ENCODE measurements at places on chromosomes 7 and 10. TPM values are rescaled to one million over a fixed set of nuclear protein-coding genes. Genes with fewer than 3 reads are reported as not detected.

The ATG9B gene
- total RNA-seq, result 1.0 TPM

The LIPN gene
- total RNA-seq, result not detected

The NPC1L1 gene
- total RNA-seq, result 0.13 TPM

The EIF5AL1 gene
- 0.53 TPM for total RNA-seq

The SLC18A3 gene
- not detected for total RNA-seq

The GLI3 gene
- not detected for total RNA-seq

The ASZ1 gene
- total RNA-seq, result not detected

The ZNF786 gene
- 10.4 TPM for total RNA-seq

The ENTPD7 gene
- 8.5 TPM for total RNA-seq

The FOXP2 gene
- total RNA-seq, result 0.66 TPM

The DHTKD1 gene
- total RNA-seq, result 12.6 TPM

- no peak for DNase-seq
These were observed 9.9 kb downstream of the SOSTDC1 start for GRCh38 chr7:16455591-16455990.

DNA sequence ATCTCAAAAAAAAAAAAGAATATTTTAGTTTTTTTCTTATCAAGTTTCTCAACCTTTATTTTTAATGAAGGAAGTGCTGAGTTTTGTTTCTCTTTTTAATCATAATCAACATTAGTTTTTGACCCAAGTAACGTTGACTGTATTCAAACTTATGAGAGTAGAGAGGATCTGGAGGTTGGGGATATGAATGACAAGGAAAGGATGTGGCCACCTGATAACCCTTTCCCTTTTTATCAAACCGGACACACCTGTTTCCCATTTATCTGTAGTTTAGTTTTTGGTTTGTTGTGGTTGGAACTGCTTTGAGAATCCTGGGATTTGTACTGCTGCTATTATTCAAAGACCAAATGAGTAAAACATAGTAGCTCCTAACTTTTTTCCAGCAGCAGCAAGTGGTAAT, 38.6 kb downstream of the HACD1 start:
- DNase-seq, result no peak

- no peak for DNase-seq
These were observed 114.3 kb upstream of the ODAD2 start for GRCh38 chr10:28113202-28113601.

GRCh38 chr10:13555884-13556510, 27.2 kb upstream of the BEND7 start:
- DNase-seq, result peak; percentile 10

DNA sequence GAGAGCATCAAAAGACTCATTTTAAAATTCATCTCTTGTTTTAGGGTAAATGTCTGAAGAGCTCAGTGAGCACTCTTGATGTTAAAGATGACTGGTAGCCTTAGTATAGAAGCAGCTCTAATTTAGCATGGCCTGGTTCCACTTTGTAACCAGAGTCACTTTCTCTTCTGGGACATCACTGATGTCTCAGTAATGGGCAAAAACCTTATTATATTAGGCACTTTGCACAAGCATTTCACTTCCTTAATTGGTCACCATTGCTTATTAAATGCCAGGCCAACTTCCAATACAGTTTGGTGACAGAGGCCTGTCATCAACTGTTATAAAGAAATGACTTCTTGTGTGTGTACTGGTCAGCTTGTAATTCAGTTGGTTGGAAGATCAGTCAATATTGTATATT, 53.0 kb downstream of the STEAP1B start:
- DNase-seq, result no peak

DNA sequence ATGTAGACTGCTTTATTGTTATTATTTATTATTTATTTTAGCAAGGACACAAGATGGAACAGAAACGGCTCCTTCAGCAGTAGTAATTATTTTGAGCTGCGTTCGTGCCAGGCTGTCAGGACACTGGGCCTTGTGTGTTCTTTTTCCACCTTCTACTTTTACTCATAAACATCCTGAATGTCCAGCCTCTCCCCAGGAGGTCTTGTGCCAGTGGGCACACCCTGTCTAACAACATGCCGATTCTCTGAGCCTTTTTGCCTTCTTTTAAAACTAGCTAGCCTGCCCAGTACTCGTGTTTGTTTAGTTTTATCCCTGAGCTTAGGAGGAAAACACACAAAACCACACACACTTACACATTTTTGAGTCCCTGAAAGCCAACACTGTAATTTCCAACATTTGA, 1.2 kb downstream of the SCIN start:
- DNase-seq, result no peak

- no peak for DNase-seq
These were observed 20.0 kb downstream of the AKR1B1 start for GRCh38 chr7:134438946-134439345.

DNA sequence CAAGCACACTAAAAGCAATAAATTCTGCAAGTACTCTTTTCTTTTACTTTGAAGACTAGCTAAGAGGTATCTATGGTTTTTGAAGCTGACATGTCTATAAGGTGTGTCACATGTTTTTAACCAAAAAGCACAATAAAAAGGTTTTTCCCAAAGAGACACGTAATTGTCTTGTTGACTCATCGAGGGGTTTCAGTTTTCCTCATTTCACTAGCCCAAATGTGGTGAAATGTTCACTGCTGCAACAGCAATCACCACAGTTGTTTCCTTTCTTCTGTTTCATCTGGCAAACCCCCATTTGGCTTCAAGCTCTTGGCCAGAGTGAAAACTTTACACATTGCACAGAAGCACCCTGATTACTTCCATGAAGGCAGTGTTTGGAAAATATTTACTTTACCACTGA, 3.8 kb upstream of the HOXA4 start:
- DNase-seq, result no peak

DNA sequence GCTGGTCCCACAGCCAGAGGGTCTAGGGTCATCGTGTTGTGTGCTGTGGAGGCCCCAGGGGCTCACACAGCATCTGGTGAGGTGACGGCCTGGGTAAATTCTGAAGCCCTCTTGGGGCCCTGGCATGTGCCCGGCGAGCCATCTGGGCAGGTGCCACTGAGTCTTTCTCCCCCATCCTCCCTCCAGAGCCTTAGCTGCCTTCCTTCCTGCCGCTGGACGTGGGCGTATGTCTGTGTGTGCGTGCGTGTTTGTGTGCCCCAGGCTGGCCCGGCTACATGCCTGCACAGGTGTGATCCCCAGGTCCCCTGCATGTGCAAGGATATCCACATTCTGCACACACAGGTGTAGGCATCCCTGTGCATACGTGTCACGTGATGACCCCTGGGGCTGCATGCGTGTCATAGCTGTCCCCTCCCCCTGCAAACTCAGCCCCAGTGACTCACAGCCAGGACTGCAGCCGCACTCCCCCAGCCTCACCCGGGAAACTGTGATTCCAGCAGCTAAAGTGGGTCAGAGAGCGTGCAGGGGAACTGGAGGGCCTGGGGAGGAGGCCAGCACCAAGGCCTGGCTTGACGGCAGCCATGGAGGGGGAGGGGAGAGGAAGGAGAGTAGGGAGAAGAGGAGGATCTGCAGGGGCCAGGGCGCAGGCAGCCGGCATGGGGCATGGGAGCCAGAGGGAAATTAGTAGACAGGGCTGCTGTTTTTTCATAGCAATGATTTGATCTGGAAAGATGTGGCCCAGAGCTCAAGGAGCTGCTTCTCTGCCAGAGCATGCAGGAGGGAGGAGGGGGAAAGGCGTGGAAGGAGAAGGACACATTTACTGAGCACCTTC, 46.4 kb downstream of the ELFN1 start:
- DNase-seq, result no peak

DNA sequence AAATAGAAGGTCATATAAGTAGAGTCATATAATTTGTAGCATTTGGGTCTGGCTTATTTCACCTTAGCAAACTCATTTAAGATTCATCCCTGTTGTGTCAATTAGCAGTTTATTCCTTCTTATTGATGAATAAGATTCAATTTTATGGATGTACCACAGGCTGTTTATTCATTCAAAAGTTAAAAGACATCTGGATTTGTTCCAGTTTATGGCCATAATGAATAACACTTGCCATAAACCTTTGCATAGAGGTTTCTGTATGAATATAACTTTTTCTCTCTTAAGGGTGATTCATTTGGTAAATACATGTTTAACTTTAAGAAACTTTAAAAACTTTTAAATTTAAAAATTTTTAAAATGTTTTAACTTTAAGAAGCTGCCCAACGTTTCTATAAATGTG, 66.4 kb downstream of the CPED1 start:
- no peak for DNase-seq

- DNase-seq, result no peak
These were observed 9.3 kb downstream of the CASP7 start for GRCh38 chr10:113689057-113689456.

GRCh38 chr10:92915892-92916291, 67.6 kb downstream of the EXOC6 start:
- no peak for DNase-seq

- no peak for DNase-seq
These were observed 318.0 kb downstream of the GPAM start for GRCh38 chr10:111865550-111865949.

- DNase-seq, result no peak
These were observed 277.4 kb downstream of the AGMO start for GRCh38 chr7:15284396-15284795.

DNA sequence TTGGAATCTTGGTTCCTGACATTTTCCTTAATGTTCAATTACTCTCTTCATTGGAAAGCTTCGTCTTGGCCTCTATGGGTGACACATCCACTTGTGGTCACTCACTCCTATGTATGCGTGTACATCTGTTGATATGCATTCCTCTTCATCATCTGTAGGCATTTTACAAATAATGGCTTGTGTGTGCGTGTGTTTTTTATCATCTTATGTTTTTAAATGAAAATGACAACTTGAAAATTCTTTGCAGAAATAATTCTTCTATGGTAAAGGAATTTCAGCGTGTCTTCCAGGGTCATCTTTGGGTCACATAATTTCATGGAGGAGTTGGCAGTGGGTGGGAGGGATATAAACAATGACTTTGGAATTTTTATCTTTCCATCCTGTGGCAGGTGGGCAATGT, 925.1 kb downstream of the LRMDA start:
- DNase-seq, result no peak

DNA sequence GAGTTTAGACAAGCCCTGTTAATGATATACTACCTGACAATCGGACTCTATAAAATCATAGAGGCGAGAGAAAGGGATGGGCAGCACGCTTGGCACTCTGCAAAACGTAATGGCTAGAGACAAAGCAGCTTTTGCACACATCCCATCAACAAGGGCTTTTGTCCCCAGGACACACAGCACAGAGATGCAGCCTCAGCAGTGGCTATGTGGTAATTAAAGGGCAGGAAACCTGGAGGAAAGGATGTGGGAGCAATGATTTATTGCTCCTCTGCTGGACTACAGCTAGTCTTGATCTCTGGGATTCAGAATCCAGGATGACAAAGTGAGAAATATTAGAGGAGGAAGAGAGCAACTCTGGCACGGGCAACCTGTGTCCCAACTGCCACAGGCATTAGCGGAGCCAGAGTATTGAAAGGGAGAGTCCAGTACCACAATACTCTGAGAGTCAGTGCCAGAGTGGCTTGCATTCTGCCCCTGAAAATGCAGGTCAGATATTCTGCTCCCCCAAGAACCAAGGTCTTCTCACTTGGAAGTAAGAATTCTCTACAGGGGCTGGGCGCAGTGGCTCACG, 96.5 kb downstream of the ARMH3 start:
- DNase-seq, result no peak

GRCh38 chr7:72504061-72504706, 92.0 kb upstream of the CALN1 start:
- no peak for DNase-seq

GRCh38 chr10:130395248-130395936, 259.2 kb downstream of the GLRX3 start:
- DNase-seq, result no peak

DNA sequence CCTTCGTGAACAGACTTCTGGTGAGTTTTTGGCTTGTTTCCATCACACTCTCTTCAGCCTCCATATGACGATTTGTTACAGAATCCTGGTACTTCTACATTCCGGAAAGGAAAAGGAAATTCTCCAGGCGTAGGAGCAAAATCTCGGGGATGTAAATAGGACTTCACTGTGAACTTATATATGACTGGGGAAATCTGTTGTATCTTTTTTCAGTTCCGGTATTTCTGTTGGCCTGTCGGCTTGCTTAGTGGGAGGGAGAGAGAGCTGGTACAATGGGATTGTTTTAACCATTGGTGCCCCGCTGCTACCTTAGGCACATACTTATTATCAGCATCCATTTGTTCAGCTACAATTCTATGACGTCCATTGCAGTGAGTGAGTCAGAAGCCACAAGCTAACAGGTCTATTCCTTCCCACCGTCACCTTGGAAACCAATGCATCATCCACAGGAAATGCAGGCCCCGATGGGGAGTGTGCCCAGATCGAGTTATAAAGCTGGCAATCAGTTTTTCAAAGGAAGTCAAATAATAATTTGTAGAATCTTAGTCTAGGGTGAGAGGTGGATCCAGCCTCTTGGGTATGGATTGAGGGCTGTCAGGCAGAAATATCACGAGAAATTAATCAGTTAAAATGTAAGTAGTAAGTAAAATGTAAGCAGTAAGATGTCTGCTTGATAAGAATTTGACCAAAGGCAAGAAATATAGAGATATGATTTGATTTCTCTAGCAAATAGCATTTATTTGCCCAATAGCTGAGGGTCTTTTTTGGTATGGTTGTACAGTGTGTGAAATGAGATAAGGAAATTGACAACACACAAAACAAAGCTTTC, 92.0 kb upstream of the MKLN1 start:
- peak; percentile 53 for DNase-seq

DNA sequence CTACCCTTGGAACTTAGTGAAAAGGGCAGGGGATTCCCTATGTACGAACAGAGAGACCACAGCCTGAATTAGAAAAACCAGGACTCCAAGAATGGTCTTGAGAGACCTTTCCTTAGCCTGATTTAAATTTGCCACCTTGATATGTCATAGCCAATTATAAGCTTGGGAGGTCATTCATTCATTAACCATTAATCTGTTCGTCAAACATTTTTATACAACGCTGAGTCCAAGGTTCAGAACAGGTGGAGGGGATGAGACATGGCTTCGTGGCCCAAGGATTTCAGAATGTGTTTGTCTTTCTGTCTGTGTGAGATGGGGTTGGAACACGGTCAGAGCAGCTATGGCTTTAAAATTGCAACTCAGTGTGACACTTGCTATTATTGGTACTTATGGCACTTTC, 158.0 kb downstream of the PAXIP1 start:
- peak; percentile 67 for DNase-seq

DNA sequence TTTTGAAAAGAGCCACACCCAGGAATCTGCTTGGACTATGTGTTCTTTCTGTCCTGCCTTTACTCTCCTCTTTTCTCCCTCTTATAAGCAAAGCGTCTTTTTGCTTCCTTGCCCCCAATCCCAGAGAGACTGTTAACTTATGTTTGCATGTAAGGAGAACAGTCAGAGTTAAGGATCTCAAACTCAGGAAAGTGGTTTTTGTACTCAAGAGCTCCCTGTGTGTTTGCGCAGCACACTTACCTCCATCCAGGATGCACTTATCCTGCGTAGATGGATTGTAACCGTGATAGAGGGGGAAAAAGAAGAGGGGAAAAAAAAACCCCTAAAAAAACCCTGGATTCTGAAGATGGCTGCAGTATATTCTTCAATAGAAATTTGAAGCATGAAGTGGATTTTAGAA, 228.9 kb downstream of the AUTS2 start:
- no peak for DNase-seq

DNA sequence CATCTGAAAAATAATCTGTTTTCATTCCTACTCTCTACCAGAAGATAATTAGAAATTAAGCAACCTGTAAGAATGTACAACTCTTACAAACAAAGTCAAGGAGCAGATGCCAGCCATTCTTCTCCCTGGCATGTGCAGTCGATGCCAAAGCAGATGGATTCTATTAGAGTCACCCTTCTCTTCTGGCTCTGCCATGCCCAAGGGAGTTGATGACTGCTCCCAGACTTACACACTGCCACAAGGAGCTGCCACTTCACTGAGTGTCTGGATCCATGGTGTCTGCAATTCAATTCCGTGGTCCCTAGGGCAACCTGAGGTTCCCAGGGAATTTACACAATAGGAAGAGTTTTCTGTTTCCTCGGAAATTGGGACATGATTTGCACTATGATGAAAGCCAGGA, 89.1 kb upstream of the IFRD1 start:
- DNase-seq, result no peak
